Activated CD8-positive, alpha-beta memory T cell treated with anti-CD3 and anti-CD28 coated beads for 48 hours (primary cell): ENCODE measurements at places on chromosomes 7 and 10.

DNA sequence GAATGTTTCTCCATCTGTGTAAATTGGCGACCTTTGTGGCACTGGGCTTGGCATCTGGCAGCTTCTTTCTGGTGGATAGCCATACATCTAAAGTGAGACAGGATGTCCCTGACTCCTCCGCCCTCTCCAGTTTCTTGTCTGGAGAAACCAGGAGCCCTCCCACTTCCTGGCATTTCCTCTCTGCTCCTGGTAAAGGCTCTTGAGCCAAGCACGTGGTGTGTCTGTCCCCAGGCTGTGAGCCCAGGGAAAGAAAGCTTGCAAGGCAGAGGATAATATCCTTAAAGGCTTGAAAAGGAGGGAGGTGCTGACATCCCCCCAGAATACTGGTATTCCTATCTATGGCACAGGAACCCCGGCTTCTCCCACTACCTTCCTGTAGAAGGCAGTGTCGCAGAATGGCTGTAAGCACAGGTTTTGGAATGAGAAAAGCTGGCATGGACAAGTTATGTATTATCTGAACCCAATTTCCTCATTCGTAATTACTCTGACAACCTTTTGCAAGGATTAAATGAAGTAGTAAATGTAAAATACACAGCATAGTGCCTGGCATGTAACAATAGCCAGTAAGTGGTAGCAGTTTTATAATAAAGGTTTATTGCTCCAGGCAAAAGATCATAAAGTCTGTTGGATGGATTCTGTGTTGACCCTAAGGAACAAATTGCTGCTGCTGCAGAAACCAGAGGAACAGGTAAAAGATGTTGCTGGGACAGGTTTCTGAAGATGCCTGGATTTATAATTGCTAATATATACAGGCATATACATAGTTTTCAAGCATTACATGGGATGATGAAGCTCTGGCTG is 11.8 kb upstream of the ACSL5 start:
- no peak for DNase-seq

DNA sequence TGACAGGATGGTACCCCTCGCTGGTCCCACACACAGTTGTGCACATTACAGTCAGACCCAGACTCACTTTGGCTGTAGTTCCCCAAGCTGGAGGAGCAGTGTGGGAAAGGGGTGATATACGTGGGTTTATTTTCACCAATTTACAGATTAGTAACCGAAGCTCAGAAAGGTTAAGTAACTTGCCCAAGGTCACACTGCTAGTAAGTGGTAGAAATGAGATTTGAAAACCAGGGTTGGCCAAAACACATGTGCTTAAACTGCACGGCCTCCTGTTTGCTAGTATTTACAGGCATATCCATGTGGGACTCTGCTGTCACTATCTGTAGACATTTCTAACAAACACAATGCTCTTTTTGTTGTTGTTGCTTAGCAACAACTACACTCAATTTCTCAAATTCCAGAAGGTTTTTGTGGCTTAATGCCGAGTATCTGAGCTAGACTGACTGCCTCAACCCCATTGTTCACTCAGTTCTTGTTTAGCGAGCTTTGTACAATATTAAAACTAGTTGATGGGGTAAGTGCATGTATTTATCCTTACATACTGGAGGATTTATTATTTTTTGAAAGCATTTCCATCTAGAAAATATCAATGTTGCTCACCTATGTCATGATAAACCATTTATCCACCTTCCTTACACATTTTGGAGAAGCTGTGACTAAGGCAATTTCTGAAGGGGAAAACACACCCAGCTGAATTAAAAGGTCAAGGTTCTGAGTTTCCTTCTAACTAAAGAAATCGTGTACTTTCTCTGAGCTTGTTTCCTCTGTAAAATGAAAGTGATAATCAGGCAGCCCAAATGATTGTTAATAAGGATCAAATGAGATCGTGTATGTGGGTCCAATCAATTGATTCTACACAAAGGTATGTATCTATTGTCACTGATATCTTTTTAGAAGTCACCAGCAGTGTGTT is 5.3 kb upstream of the TMEM139 start:
- no peak for DNase-seq

GRCh38 chr10:76051007-76051936 is 619.8 kb downstream of the LRMDA start:
- DNase-seq = no peak

- no peak for DNase-seq
Observed at GRCh38 chr7:19713676-19714075, 4.8 kb upstream of the POLR1F start.

DNA sequence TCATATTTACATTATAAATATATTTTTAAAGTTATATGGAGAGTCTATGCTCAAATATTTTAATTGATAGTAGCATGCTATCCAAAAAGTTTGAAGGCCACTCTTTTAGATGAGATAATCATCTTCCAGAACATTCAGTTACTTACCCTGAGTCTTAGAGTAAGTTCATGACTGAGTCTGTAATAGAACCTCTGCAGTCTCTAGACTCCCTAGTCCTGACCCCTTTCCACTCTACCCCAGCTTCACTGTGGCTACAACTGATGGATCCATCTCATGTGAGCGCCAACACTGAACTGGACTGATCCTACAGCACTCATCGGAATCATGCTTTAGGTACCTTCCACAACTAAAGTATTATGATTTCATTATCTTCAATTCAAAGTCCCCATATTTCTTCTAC is 10.1 kb downstream of the HACD1 start:
- DNase-seq = no peak

GRCh38 chr10:129852829-129853561 is 111.1 kb downstream of the EBF3 start:
- no peak for DNase-seq

DNA sequence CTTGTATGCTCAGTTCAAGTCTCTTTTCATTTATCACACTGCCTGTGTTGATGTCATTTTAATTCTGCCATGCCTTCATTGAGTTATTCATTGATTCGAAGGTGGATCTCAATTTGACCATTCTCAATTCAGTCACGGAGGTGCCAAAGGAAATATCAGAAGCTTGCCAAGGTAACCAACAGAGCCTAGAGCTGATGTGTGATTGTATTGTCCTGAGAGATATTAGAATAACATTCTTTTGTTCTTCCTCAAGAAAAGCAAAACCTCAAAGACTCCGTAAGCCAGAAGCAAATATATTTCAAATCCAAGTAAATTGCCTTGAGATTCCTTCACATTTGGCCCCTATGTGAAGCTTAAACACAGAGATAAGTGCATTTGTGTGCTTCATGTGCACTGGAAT is 345.3 kb downstream of the CXCL12 start:
- no peak for DNase-seq

DNA sequence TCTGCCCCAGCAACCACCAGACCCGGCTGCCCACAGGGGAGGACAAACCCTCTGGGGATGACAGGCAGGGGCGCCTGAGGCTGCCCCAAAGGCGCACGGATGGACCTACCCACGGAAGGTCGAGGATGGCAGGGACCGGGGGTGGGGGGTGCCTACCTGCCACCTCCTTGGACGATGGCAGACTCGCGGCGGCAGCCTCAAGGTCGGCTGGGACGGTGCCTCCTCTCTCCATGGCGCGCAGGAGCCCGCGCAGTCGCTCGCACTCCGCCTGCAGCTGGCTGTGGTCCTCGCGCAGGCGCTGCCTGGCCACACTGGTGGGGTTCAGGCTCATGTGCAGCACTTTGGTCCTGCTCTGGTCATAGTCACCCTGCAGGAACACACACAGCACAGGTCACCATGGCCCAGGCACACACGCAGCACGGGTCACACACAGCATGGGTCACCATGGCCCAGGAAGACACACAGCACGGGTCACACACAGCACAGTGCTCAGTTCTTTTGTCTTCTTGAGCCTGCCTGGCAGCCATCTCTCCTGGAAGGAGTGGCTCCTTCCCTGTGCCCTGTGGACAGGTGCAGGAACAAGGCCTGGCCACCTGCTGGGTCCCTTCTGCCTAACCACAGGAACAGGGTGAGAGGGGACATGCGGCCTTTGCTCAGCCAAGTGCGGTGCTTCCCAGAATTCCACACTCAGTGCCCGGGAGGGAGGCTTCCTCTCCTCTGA is 266.6 kb downstream of the ELFN1 start:
- DNase-seq = no peak

DNA sequence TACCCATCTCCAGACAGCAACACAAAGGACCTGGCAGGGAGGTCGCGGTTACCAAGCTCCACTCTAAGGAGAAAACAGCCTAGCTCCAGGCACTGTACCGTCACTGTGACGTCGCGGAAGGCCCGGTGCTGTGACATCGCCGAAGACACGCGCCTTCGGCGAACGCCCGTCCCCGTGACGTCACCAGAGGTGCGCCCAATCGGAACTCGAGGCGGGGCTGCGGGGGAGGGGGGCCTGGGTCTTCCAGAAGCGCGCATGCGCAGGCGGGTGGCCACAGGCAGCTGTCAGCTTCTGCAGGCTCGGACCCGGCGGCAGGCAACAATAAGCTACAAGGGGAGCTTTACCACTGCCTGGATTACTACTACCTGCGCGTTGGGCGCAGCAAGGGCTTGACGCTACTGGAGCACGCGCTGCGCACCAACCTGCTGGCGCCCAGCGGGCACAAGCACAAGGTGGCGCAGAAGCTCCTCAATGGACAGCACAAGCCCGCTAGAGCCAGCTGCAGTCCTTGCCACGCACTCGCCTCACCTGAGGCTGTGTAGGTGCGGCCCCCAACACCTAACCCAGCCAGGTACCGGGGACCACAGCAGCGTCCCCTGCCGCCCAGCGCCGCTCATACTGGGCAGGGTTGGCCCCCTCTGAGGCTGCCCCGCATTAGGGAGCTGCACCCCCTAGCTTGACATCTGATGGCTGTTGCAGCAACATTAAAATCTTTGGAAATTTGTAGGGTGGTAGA is 208.4 kb downstream of the TPST1 start:
- peak; percentile 66 for DNase-seq

DNA sequence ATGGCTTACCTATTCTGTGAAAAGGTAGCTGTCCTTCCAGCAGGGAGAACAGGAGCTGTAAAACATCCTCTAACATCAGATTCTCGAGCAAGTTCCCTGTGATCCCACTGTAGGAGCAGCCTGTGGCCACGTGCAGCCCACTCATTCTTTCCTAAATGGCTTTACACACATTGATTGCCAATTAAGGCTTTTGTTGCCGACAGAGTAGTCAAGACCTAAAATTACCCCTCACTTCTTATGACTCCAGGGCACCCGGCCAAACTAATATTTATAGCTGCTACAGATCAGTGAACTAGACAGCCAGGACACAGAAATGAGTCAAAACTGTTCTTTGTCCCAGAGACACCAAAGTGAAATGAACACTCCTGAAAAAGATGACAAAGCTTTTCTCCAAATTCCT is 832.1 kb downstream of the SORCS3 start:
- no peak for DNase-seq

DNA sequence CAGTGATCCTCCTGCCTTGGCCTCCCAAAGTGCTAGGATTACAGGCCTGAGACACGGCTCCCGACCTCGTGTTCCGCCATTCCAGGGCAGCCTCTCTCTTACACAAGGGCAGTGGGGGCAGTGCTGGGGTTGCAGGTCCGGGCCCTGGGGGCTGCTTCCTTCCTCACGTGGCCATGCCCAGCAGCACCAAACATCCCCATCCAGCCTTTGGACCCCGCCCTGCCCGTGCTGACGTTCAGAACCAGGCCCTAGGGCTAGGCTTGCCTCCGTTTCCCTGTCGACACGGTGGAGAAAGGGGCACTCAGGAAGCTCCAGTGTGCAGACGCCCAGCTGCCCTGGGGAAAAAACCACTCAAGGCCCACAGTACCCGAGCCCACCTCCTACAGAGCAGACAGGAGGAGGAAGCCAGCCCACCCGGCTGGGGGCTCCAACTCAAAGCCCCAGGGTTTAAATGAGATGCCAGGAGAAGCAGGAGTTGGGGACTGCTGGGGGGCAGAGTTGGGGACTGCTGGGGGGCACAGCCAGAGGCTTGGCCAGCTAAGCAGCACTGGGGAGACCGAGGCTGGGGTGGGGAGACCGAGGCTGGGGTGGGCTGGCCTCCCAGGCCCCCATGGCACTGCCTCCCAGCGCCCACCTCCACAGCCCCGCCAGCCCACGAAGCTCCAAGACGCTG is 35.9 kb downstream of the ADAP1 start:
- DNase-seq = no peak

- no peak for DNase-seq
Observed at GRCh38 chr10:75858339-75858738, 426.9 kb downstream of the LRMDA start.

DNA sequence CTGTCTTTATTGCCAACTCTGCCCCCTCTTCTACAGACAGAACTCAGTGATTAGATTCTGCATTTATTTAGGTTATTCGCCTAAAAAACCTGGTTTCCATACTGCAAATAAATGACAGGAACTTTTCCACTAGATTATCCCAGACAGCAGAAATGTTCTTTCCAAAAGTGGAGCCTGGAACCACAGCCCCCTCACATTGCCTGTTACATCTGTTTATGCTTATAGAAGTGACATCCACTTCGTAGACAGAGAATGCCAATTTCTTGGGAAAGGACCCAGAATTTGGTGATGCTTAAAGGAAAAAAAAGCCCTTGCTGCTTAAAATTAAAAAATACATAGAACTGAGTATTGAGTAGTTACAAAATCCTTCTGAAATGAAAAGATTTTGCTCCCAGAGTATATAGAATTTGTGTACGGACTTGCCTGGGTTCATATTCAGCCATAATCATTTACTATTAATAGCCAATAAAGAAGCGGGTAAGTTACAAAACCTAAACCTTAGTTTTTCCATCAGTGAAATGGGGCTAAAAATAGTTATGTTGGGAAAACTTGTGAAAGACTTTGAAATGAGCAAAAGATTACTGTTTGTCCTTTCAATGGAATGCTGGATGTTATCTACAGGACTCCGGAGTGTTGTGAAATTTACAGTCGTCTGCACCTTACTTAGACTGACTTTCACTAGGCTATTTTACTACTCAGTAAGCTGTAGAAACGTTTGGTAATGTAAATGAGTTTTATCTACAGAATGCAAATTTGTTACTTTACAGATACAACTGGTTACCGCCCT is 1.1 kb upstream of the PPP1R9A start:
- no peak for DNase-seq

- no peak for DNase-seq
Observed at GRCh38 chr7:32957326-32958045, at the start of gene FKBP9. Gene FKBP9, plus strand, starts transcription at chr7:32957440. Its CDS starts 134 bp downstream, at chr7:32957574.

GRCh38 chr10:105192146-105192545 is 551.1 kb downstream of the SORCS3 start:
- no peak for DNase-seq

GRCh38 chr10:8595140-8595539 is 540.7 kb downstream of the GATA3 start:
- DNase-seq = no peak

DNA sequence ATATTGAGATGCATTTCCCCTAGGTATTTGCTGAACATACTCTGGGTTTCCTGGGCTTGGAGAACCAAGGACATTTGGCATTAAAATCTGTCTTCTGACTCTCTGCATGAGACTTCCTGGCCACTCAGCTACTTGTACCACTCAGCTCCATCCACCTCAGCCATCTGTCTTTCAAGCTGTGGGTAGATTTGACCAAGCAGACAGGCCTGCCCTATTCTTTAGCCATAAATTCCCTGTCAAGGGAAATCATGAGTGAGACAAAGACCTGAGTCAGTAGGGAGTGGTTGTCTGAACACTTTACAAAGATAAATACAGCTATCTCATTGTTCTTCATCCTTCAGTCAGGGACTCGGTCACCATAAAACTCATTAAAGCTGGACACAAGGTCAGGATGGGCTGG is 399.1 kb downstream of the GPAM start:
- no peak for DNase-seq

- DNase-seq = no peak
Observed at GRCh38 chr7:100832281-100832633, 4.9 kb upstream of the EPHB4 start.

GRCh38 chr7:134013249-134013648 is 113.9 kb upstream of the LRGUK start:
- DNase-seq = no peak
